ENCODE measurements at places on chromosomes 6 and 20.
A peak's percentile ranks its signal among the peaks of the same experiment; 100 is the strongest.

GRCh38 chr6:33416386-33417127, 1.4 kb downstream of the CUTA start:
- no peak for DNase-seq

DNA sequence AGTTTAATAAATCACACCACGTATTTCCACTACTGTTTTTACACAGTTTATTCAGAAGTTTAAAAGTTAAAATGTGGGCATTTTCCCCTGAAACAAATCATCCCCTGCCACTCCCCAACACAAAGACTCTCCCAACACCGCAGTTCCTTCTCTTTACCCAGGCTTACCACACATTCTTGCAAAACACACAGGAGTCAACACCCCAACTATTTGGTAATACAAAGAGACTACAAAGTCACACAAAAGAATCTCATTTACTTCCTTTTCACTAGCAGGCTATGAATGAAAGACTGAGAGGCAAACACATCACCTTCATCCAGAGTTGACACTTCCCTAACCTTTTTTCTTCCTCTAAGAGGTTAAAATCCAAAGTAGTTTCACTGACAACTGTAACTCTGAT, 51.1 kb downstream of the KCTD20 start:
- DNase-seq, result peak; percentile 82

GRCh38 chr6:22145376-22145775, 151.5 kb downstream of the PRL start:
- DNase-seq, result no peak

- no peak for DNase-seq
These were observed 2.8 kb downstream of the DLGAP4 start for GRCh38 chr20:36308986-36309385.

GRCh38 chr6:125868252-125868651, 77.5 kb downstream of the NCOA7 start:
- no peak for DNase-seq

DNA sequence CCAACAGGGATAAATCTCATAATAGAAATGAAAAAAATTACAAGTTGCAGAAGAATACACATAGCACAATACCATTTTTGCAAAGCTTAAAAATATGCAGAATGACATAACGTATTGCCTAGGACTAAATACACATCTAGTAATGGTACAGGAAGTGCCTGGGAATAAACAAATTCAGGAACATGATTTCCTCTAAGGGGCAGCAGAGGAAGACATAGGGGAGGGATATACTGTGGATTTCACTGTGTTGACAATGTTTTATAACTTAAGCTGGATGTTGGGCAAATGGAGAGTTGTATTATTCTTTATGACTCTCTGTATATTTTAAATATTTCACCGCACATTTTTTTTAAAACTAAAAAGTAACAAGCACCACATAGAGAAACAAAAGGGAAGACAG, 5.6 kb upstream of the GLO1 start:
- no peak for DNase-seq

DNA sequence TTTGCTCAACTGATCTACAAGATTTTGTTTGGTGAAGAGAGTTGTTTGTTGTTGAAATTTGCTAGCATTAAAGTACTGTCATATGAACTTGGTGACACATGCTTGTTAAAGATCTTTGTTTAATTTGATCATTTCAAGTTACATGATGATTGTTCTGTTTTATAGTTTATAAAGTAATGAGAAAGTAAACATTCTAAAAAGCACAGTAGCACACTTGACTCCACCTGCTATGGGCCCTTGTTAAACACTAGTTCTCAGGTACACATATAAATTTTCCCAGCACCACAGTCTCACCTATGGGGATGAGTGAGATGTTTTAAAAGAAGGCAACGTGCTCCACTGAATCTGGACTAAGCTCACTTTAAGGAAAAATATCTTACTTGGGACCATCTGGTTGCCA, 14.1 kb downstream of the MCHR2 start:
- no peak for DNase-seq

GRCh38 chr20:20490673-20491072, 122.8 kb downstream of the INSM1 start:
- DNase-seq, result no peak

GRCh38 chr20:23613676-23614075, 8.0 kb upstream of the CST9 start:
- DNase-seq, result no peak

DNA sequence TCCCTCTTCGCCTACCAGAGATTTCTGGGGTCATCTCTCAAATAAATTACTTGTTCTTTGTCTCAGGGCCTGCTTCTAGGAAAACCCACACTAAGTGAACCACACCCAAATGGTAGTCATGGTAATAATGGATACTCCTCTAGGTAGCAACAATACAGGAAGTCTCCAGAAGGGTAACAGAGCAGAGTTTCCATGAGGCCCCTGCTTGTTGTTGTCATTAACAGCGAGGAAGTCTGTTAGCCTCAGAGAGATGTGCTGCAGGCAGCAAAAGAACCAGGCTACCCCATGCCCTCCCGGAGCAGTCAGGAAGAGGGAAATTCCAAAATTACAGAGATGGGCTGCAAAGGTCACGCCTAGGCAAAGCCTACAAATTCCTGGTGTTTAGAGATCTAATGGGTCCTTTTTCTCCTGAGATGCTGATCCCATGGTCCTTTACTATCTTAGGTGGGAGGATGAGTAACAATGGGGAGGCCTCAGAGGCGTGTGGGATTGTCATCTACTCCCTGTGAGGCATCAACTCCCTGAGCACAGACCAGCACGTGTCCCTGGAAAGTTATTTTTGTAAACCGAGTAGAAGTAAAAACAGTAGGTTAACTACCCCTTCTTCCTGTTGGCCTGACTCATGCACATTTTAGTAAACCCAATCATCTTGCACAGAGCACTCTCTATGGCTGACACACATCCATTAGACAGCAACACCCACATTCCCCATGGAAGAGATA, 10.1 kb downstream of the ISM1 start:
- peak; percentile 19 for DNase-seq

GRCh38 chr6:43737272-43738081, 32.5 kb upstream of the VEGFA start:
- no peak for DNase-seq

DNA sequence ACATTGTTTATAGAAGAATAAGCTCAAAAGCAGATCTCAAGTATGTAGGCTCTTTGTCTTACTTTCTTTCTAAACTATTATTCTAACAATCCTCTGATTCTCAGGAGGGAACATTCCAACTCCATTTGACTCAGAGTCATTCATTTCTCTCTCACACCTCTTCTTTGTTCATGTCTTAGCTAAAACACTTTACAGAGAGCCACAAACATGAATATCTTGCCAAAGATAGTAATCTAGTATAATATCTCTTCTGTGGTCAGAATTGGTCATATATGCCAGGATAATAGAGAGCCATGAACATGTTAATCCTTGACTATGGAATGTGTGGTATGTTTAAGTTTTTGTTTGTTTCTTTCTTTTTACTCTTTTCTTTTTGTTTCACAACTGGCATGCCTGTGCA, 456.0 kb upstream of the PTCHD4 start:
- no peak for DNase-seq

DNA sequence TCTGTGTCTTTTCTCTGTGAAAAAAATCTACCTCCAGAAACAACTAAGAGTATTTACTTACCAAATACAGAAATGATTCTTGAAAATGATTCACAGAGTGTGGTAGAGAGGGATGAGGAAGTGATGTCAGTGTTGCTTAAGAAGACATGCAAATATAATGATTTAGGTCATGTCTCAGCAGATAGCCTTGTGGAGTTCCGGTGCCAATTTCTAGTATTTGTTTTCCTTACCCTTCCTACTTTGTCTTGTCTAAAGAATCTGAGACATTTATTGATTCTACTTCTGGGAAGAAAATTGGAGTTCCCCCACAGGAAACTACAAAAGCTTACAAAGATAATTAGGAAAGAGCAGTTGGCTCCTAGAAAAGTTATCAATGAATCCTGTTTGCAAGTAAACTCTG, 68.8 kb downstream of the GJA1 start:
- peak; percentile 57 for DNase-seq

Measured in suppressor macrophage treated with lipopolysaccharide for 4 hours (primary cell).